ENCODE measurements at places on chromosomes 16 and 17.
A peak's percentile ranks its signal among the peaks of the same experiment; 100 is the strongest.

DNA sequence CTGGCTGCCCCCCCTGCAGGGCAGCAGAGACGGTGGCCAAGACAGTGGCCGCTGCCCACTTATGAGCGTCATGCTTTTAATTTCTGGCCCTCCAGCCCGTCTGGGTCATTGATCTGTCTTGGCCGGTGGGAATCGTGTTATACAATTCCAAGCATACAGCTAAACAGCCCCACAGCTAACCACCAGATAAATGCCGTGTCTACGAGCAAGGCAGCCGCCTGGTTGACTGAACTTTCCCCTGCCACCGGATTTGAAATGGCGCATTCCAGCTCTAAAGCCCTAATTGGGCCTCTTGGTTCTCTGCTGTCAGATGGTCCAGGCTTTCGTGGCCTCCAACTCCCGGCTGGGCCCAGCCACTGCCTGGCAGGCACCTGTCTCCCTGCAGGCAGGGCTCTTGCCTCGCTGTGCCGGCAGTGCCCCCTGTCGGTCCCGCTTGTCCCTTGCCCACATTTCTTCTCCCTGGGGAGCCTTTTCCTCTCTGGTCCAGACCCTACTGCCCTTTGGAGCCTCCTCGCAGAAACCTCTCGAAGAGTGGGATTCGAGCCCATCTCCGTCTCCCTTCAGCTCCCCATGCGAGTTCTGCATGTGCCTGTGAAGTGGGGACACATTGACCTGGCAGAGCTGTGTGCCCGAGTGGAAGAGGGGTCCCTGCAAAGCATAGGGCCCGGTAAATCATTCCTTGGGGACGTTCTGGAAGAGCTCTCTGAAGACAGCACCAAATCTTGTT is 1.8 kb upstream of the RBFOX3 start:
- DNase-seq: peak; percentile 5

DNA sequence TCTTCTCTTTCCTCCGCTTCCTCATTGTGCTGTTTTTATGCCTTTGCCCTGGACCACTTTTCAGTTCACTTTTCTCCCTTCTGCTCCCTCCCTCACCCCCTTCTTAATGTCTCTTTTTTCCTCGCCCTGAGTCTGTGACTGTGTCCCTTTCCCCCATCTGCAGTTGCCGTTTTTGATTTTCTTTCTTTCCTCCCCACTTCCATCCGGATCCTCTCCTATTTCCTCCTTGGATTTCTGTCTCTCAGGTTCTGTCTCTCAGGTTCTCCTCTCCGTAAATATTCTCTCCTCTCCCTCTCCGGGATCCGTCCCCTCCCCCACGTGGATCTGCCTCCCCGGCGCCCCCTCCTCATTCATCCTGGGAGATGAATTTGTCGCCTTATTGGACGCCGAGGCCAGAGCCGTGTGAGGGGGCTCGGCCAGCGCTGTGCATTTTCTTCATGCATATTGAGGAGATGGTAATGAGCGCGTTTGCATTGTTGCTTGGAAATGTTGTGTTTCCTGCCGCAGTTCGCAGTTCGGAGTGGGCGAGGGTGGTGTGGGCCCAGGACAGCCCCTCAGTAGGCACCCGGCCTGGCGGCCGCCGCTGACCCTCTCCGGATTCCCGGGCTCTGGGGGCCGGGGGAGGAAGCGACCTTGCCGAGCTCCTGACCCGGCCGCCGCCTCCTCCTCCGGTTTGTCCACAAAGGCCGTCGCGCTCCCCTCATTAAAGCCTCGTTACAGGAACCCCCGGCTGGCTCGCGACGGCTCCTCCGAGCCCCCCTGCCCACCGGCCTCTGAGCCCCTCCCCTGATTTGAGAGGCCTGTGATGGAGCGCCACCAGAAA is 4.5 kb upstream of the IRX3 start:
- no peak for DNase-seq

- DNase-seq: no peak
Observed at GRCh38 chr17:728911-729310, 3.5 kb upstream of the TLCD3A start.

DNA sequence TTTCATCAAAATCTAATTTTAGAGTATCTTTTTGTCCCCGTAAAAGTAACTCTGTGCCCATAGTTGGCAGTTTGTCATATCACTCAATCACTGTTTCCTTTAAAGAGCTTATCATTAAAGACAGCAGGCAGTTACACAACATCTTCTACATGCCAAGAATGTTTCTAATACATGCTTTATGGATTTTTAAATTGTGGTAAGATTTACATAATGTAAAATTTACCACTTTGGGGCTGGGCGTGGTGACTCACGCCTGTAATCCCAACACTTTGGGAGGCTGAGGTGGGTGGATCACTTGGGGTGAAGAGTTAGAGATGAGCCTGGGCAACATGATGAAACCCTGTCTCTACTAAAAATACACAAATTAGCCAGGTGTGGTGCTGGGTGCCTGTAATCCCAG is 687.2 kb downstream of the WWOX start:
- DNase-seq: no peak

DNA sequence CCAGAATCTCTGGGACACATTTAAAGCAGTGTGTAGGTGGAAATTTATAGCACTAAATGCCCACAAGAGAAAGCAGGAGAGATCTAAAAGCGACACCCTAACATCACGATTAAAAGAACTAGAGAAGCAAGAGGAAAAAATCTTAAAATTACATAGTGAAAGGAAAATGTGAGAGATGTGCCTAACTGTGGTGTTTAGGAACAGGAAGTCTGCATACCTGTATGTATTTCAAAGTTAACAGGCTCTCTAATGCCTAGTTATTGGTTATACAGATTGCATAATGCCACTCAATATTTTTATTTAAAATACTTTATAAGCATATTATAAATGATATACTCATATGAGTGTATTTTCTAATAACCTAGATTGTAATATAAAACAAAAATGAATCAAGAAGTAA is 25.9 kb downstream of the ZNF267 start:
- no peak for DNase-seq

DNA sequence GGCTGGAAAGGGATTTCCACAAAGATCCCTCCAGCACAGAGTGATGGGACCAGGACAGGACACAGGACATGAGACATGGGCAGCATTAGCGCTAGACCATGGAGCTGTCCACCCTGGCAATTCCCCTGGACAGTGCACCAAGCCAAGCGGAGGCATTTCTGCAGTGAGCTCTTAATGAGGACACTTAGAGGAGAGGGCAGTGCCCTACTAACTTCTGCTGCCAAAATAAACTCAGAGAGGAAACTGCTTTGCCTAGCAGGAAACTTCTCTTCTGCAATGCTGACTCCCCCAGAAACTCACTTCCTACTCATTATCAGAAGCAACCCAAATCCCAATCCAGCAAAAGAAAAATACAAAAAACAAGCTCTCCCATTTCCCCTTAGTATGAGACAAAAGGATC is 119.2 kb downstream of the HS3ST2 start:
- no peak for DNase-seq

GRCh38 chr17:34095106-34095505 is 160.0 kb upstream of the CCL2 start:
- DNase-seq: no peak

GRCh38 chr16:82672676-82673075 is 45.9 kb downstream of the CDH13 start:
- DNase-seq: no peak

GRCh38 chr17:57899822-57900221 is 50.0 kb upstream of the MRPS23 start:
- DNase-seq: no peak

DNA sequence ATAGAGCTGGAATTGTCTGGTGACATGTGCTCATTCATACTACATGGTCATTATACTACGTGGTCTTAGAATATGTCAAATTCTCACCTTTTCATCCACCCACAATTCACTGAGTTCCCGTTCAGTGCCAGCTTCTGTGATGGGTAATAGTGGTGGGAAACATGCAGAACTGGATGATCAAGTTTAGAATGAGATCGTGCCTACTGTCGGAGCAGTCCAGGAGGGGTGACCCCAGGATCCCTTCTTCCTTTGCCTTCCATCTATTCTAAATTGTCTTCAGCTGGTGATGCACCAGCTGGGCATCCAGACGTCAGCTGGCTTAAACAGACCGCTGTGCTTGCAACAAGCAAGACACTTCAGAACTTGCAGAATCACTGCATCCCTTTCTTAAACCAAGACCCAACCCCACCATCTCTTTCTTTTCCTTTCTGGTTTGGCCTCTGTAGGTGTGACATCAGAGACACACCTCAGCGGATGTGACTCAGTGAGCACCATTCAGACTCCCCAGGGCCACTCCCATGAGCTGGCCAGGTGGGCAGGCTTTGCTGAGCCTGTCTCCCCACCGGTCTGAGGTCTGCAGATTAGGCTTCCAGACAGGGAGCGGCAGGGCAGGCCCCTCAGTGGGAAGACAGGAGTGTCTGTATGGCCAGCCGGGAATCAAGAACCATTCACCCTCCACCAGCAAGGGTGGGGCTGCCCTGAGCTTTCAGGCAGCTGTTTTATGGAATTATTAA is 18.1 kb downstream of the C17orf100 start:
- DNase-seq: no peak

GRCh38 chr17:62787366-62787765 is 20.7 kb downstream of the MARCHF10 start:
- no peak for DNase-seq

- DNase-seq: no peak
Observed at GRCh38 chr17:51046046-51046445, 74.6 kb downstream of the SPAG9 start.

DNA sequence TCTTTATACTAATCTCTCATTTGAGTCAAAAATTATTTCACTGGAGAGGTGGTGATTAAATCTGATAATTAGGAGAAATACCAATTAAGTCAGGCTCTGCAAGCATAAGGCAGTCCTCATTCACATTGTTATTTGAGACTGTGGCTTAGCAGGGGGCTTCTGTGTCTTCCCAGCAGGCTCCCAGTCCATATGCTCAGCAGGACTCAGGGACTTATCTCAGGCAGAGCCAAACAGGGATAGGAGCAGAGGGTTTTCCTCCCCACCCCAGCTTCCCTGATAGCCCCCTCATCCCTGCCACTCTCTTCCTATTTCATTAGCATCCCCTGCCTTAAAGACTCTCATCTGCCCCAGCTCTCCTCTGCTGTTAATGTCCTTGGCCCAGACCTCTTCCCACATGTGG is 104.3 kb upstream of the DNAH9 start:
- no peak for DNase-seq

GRCh38 chr17:36507266-36507665 is 20.8 kb downstream of the ZNHIT3 start:
- no peak for DNase-seq

GRCh38 chr16:69927056-69927757 is 23.9 kb upstream of the CLEC18A start:
- DNase-seq: peak; percentile 87

- DNase-seq: no peak
Observed at GRCh38 chr16:62709794-62710193, 673.6 kb upstream of the CDH8 start.

GRCh38 chr17:76557368-76558197 is 17.7 kb downstream of the PRCD start:
- DNase-seq: peak; percentile 98

DNA sequence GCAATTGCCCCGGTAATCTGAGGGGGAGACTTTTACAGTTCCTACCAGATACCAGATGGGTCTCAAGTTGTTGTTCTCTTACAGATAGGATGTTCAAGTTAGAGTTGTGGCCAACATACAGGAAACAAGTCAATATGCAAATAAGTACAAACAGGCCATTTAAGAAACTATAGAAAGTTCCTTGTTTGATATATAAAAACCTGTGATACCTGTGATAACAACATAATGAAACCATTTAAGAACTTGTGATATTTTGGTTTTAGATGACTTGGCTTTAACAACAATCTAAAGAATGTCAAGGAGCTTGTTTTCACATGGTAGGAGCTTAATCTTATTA is 16.8 kb downstream of the CDR2 start:
- peak; percentile 15 for DNase-seq

DNA sequence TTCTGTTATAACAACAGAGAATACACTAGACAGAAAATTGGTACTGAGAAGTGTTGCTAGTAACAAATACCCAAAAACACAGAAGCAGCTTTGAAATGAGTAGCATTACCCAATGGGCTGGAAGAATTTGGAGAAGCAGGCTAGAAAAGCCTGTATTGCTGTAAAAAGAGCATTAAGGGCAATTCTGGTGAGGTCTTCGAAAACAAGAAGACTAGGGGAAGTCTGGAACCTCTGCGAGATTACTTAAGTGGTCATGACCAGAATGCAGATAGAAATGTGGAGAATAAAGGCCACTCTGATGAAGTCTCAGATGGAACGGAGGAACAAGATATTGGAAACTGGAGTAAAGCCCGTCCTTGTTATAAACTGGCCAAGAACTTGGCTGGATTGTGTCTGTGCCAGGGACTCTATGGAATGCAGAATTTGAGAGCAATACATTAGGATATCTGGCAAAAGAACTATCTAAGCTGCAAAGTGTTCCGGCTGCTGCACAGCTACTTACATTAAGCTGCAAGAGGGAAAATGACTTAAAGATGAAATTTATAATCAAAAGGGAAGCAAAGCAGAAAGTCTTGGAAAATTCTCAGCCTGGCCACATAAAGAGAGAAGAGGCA is 44.9 kb upstream of the PEMT start:
- DNase-seq: peak; percentile 7

DNA sequence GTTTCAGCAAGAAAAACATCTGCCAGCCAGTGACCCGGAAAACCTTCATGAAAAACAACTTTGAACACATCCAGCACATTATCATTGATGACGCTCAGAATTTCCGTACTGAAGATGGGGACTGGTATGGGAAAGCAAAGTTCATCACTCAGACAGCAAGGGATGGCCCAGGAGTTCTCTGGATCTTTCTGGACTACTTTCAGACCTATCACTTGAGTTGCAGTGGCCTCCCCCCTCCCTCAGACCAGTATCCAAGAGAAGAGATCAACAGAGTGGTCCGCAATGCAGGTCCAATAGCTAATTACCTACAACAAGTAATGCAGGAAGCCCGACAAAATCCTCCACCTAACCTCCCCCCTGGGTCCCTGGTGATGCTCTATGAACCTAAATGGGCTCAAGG is 22.2 kb downstream of the SLFN5 start:
- DNase-seq: no peak

DNA sequence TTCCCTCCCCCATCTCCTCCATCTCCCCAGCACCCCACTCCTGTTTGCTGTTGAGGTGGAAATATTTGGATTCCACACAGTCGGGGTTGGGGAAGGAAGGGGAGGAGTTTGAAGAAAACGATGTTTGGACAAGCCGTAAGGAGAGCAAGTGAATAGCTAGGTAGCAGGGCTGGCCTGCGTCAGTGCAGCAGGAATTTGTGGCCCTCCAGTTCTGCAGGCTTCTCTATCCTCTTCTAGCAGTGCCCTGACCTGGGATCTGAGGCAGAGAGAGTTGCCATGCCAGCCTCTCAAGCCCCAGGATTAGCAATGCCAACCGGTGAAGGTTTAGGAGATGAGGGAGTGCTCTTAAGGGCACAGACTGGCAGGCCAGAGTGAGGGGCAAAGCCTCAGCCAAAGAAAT is 12.5 kb downstream of the TLCD2 start:
- no peak for DNase-seq

DNA sequence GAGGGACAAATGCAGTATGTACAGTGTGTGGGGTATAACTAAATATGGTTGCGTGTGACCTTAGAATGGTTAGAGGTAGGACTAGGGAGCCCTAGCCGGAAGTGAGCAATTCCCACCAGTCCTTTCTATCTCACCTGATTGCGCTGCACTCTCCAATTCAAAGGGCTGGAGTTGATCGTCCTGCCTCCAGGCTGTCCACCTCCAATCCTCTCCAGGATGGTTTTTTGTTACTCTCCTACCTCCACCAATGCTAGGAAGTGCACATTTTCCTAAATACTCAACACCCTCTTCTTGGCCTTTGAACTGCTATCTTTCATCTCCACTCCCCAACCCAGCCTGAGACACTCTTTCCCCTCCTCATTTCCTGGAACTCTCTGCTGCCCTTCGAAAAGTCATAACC is 181.7 kb upstream of the ASIC2 start:
- no peak for DNase-seq

GRCh38 chr17:34199932-34200534 is 55.1 kb upstream of the CCL2 start:
- DNase-seq: peak; percentile 87

Measured in fibroblast of lung (primary cell).